Hematopoietic multipotent progenitor cell treated with erythropoietin and hydrocortisone succinate and interleukin-3 and kit ligand, for 6 days (in vitro differentiated cells): ENCODE measurements at places on chromosomes 12 and 14.

GRCh38 chr14:83838226-83838625 lies 1691.7 kb upstream of the FLRT2 start:
- no peak for DNase-seq

DNA sequence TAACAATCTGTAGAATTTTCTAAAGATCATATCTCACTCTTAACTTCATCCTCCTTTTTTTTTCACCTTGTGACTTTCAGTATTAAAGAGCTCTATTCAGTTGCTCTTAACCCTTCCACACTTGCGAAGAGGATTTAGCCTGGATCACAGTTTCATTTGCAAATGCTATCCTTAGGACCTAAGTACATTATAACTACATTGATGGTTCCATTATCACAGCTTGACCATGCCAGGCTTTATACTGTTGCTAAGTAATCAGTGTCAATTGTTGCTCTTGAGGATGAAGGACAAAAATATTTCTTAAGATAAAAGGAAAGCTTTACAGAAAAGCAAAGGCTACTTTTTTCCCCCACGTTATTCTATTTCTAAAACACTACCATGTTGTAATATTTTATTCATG lies 122.2 kb downstream of the PDZRN4 start:
- no peak for DNase-seq

DNA sequence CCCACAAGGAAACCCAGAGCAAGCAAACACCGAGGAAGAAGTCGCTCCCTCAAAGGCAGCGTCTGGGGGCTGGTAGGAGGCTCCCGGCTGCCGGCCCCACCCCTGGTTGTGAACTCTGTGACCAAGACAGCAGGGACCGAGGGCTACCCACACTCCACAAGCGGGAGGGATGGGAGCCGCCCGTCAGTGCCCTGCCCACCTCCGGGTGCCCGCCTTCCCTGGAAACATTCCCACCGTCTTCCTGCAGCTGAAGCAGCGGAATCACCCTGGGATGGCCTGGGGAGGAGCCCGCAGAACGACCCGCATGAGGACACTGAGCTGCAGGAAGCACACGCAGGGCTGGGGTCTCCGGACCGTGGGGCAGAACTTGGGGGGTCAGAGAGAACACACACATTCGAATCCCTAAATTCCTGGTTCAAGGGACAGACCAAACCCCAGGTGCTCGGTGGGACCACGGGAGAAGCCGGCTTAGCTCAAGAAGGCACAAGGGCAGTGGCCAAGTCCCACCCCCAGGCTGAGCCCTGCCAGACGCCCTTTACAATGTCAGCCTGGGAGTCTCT lies 33.5 kb upstream of the C14orf180 start:
- no peak for DNase-seq

- DNase-seq: no peak
Observed at GRCh38 chr12:11823043-11823442, 173.6 kb downstream of the ETV6 start.

- no peak for DNase-seq
Observed at GRCh38 chr12:18898470-18898869, 160.6 kb downstream of the CAPZA3 start.

DNA sequence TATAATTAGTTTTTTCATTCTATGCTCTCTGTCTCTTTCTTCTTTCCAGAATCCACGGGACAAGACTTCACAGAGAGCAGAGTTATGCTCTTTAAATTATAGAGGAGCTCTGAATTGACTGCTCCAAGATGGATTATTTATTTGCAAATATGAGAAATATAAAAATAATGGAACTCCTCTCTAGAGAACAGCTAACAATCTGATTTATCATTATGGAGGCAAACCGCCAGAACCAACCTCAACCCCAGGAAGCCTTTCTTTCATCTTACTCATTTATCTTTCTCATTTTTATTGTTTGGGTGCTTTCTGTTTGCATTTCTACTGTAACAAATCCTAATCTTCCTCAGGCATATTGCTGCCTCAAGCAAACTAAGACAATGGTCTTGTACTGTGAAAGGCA lies 216.5 kb downstream of the C12orf50 start:
- DNase-seq: no peak
